ENCODE measurements at places on chromosomes 12 and 14.

- DNase-seq: no peak
Observed at GRCh38 chr14:69989622-69990021, 110.4 kb downstream of the SMOC1 start.

DNA sequence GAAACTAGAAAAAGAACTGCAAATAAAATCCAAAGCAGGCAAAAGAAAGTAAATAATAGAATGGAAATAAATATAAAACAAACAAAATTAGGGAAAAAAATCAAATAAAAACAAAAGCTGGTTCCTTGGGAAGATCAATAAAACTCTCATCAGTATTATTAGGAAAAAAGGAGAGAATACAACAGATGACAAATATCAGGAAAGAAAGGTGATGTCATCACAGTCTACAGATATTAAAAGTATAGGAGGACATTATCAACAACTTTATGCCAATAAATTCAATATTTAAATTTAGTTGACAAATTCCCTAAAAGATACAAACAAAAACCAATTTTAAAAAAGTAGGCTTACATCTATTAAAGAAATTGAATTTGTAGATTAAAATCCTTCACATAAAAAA, 107.4 kb upstream of the FOXN3 start:
- DNase-seq: no peak

DNA sequence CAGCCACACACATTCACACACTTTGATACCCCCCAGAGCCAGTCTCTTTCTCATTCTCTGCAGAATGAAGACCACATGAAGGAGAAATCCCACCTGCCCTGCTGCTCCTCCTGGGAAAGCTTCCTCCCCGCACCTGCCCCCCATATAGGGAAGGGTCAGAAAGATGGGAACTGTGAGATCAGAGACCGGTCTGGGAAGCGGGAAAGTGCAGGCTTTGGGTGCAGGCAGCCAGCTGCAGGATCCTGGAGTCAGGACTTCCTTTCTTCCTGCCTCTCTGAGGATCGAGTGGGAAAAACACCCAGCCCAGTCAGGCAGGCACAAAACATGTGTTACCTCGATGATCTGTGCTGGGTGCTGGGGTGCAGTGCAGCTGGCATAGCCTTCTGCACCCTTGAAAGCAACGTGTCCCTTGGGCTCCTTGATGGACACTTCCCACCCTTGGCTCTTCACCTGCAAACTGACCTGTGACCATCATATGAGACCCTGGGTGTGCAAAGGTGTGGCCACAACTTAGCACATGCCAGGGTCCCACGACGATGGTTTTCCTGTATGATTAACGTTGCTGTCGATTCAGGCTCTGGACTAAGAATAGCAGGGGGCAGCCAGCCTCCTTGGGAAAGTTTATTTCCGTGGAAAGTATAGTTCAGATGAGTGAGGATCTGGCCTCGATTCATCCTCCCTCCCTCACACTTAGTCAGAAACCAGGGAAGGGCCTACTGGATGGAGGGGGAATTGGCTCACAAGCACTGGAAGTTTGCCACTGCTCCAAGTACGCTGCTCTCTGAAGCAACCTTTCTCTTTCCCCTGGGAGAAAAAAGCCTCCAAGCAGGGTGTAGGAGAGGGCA, 105.4 kb upstream of the MED13L start:
- DNase-seq: no peak

DNA sequence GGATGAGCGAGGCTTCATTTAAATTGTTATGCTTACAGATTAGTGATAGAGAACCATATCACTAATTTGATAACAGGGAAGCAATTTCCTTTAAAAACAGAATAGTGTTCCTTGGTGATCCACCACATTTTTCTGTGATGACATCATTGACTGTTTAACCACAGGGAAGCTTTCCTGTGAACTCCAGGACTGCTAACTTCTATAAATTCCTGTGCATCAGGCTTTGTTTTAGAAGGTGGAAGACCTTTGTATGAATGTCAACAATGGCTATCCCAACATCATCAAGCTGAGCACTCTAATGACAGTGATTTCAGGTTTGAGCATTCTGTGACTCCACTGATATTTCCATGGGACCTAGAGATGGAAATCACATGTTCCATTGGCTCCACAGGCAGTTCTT, 177.1 kb downstream of the RMST start:
- DNase-seq: no peak

DNA sequence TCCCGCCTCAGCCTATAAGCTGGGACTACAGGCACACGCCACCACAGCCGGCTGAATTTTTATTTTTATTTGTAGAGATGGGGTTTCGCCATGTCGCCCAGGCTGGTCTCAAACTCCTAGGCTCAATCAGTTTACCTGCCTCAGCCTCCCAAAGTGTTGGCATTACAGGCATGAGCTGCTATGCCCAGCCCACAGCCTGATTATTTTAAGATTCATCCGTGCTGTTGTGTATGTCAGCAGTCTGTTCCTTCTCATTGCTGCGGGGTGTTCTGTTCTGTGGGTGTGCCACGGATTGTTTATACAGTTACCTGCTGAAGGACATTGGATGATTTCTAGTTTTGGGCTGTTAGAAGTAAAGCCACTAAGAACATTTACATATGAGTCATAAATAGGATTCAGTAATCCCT, 9.6 kb upstream of the EP400 start:
- DNase-seq: no peak

DNA sequence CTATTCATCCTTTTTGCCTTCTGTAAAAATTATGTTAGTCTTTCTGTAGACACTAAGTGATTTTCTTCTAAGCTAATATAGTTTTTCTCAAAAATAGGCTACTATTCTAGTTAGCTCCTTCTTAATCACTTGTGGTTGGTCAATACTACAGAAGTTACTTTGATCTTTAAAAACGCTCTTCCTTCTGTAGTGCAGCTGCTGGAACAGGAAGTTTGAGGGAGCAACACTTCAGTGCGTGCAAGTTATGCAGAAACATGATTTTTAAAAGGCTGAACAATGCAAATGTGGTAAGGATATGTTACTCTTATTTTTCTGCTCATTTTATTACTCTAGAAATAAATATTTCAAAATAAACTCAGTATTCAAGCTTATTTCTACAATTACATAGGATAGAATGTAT, 11.1 kb upstream of the RERGL start:
- no peak for DNase-seq

DNA sequence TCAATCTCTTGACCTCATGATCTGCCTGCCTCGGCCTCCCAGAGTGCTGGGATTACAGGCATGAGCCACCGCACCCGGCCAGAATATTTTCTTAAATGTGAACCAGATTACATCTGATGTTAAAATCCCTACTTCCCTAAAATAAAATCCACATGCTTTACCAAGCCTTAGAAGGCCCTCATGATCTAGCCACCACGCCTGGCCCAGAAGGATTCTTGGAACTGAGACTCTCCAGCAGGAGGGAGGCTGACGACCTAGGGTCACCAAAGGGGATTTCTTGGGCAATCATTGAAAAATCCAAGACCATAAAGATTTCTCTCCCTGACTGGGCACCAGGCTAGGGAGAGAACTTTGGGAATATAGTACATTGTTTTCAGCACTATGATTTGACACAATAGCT, 25.2 kb upstream of the RASSF3 start:
- DNase-seq: no peak

DNA sequence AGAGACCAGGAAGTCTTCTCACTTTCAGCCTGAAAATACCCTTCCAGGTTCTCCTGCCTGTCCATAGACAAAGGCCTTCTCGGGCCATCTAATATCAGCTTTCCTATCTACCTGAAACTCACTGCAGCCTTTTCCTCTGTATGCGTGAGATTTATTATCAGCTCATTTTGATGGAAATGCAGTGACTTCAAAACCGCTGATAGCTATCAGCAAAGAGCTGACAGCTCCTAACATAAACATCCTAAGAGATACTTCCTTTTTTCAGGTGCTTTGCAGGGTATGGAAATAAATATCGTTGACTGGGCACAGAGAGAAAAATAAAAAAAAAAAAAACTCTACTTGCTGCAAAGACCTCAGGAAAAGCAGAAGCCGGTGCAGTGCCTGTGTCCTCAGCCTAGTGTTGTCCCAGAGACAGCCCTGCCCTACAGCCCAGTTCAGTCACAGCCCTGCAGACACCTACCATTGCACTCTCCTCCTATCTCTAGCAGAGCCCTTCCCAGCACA, 215.0 kb upstream of the EGLN3 start:
- no peak for DNase-seq

DNA sequence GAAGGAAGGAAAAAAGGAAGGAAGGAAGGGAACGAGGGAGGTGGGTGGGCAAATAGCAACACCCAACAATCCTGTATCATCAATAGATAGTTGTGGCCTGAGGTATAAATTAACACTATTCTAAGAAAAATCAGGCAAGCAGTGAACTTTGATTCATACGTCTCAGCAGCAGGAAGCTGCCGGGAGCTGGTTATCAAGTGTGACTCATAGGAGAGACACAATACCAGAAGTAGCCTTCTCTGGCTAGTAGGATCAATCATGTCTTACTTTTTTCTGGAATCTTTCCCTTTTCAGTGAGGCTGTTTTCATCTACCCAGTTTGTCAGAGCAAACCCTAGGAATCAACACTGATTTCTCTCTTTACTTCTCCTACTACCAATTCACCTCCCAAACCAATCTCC, 780.5 kb downstream of the NRXN3 start:
- DNase-seq: no peak

Measured in stimulated activated CD8-positive, alpha-beta memory T cell treated with anti-CD3 and anti-CD28 coated beads, Interleukin-12 subunit alpha, Interleukin-12 subunit beta, amount 100 ng/mL, for 4 hours (primary cell).